ENCODE measurements at places on chromosomes 4 and X.
A peak's percentile ranks its signal among the peaks of the same experiment; 100 is the strongest.

GRCh38 chr4:167234316-167234881, at the start of gene SPOCK3:
Gene SPOCK3, minus strand, starts transcription at chr4:167234494.
- peak; percentile 49 for DNase-seq

GRCh38 chr4:148355442-148356123, 86.6 kb downstream of the NR3C2 start:
- no peak for DNase-seq

- DNase-seq = no peak
Observed at GRCh38 chr4:106058921-106059320, 163.7 kb downstream of the NPNT start.

DNA sequence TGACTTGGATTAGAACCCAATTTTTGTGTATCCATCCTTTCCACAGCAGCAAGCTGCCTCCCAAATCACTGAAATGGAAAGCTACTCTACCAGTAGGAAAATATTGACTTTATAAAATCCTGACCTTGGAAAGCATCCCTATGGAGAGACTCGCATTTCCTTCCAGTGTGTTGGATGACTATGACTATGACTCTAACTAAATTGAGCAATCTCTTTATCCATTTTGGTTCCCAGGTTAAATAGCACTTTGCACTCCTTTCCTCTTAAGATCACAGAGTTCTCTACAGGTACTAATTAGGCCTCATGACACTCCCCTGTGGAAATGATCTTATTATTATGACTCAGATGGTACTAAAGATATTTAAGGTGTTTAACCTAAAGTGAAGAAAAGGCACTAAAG, 431.8 kb downstream of the PPARGC1A start:
- DNase-seq = no peak

DNA sequence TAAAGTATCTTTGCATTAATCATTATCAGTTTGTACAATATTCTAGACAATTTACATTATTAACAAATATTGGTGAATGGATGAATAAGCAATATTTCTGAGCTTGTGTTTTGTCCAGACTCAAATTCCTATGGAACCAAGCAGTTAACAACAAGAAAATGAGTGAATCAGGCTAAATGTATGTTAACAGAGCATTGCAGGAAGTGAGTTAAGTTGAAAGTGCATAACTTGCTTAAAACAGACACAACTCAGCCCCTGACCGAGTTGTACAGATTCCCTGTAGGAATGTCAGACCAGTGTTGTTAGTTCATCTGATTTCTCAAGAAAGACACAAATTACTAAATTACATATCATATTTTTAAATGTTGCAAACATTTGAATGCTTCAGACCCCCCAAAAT, 23.7 kb upstream of the CSN1S1 start:
- DNase-seq = peak; percentile 12

- no peak for DNase-seq
Observed at GRCh38 chr4:105150503-105150902, 3.8 kb downstream of the TET2 start.

- peak; percentile 41 for DNase-seq
Observed at GRCh38 chrX:56733459-56734046, 4.5 kb downstream of the NBDY start.

- no peak for DNase-seq
Observed at GRCh38 chr4:188879598-188879997, 740.4 kb downstream of the TRIML1 start.

- DNase-seq = no peak
Observed at GRCh38 chrX:154375156-154375504, 696 bp upstream of the FLNA start.
